ENCODE measurements at places on chromosomes 1 and 21.
A peak's percentile ranks its signal among the peaks of the same experiment; 100 is the strongest.

DNA sequence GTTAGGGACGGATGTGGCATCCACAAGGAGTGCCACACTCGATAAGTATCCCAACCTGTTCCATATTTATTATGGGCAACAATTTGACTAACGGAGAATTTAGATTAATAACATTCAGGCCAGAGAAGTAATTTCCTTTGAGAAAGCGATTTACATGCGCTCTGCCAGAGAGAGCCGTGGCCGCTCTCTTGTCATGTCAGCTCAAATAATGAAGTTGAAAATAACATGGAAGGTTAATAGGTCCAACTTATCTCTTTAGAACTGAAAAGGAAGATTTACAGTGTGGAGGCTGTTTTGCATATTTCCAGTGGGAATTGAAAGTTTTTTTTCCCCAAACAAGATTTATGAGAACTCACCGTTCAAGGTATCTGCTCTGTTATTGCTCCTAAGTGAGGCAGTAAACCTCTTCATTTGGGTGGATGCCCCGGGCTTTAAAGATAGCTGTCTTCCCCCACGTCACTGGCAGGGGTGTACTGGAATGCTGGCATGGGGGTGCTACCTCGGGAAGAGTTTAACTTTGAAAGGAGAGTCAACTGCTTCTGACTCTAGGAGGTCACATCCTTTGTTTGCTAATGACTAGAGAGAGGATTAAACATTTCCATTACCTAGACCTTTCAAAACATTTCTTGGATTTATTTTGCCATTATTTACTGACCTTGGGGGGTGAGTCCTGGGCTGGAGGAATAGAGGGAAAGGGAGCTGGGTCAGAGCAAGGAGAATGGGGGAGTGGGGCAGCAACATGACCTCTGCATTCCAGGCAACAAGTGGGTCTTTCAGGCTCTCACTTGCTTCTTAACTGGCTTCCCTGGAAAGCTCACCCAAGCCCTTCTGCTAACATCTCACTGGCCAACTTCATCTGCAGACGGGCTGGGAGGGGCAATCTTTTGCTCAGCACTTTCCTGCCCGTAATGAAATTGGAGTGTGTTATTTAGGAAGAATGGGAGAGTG is 204.2 kb downstream of the CAMTA1 start:
- no peak for DNase-seq

GRCh38 chr1:226672339-226672762 is 66.7 kb downstream of the ITPKB start:
- no peak for DNase-seq

DNA sequence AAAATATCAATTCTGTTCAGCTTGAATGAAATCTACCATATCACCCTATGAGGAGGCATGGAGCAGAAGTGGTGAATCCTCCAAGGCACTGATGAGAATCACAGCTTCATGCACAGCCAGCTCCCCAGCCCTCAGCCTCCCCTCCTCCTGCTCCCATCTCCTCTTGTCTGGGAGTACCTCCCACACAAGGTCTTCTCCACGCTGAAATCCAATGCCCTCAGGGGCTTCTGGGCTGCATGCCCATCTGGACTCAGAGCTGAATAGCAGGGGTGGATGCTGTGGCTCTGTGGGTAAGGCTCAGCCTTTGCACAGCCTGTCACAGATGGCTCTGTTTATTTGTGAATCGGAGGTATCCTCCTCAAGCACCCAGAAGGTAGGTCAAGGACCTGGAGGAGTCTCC is 48.6 kb downstream of the KCNC4 start:
- no peak for DNase-seq

GRCh38 chr1:214568328-214568727 is 16.9 kb upstream of the PTPN14 start:
- no peak for DNase-seq

DNA sequence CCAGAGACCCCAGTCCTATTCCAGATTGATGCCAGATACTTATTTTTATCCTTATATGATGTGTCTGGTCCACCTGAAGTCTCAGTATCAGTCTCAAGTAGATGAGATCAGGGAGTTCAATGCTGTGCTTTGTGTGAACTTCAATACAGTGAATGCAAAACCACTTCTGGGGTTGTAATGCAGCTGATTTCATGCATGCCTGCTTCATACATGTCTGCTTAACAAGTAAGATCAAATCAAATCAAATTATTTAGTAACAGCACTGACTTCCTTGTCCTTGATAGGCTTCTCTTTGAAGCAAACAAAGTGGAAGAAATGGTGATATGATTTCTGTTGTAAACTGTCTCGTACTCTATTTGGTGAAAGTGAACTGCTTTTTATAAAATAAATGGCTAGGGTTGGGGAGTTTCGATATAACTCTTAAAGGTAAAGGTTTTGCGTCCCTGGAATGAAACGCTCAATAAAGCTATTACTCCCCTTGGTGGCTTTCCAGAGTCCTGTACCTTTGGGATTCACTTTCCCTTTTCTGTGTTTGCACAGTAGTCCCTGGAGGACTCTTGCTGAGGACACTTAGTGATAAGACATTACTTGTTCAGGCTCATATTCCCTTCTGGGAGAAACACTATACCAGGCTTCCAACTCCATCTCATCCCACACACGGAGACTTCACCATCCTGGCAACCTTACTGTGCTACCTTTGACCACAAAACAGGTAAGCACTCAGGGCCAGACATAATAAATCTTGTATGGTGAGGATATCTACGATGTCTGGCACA is 59.3 kb downstream of the FH start:
- no peak for DNase-seq

DNA sequence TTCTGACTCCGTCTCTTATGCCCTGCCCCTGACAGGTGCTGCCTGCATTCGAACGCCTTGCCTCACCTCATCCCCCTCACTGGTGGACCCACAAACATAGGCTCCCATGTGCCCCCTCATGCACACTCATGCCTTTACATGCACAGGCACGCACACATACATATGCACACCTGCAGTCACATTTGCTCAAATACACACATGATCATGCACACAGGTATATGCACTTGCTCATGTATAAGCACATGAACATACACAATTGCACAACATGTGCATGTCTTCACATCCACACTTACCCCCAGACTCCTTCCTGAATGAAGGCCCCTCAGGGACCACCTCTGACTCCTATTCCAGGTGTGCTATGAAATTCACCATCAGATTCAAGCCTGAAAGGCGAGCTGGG is 506.9 kb downstream of the PTPRU start:
- no peak for DNase-seq

DNA sequence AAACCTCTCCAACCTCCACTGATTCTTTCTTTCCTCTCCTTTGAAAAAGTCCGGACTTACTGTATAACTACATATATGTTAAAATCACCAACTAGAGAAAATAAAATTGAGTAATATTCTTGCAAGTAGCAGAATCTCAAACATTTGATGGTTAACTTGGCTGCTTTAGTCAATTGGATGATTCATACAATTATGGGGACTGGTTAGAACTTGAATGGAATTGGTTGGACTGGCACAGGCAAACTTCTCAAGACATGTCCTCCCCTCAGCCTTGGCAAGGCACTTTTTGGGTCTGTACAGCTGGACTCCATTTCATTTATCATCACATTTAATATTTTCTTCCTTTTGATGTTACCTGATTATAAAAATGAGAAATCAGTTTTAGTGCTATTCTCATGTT is 6.5 kb downstream of the WLS start:
- DNase-seq = no peak

GRCh38 chr1:56268519-56269140 is 310.7 kb downstream of the PLPP3 start:
- DNase-seq = no peak

- DNase-seq = no peak
These were observed 248.0 kb downstream of the PLPP3 start for GRCh38 chr1:56331207-56331891.

GRCh38 chr1:211339631-211340041 is 13.0 kb downstream of the TRAF5 start:
- DNase-seq = no peak

- DNase-seq = no peak
These were observed 55.2 kb downstream of the S100B start for GRCh38 chr21:46549650-46550049.

- DNase-seq = no peak
These were observed 56.2 kb downstream of the DPYD start for GRCh38 chr1:97864615-97865014.

DNA sequence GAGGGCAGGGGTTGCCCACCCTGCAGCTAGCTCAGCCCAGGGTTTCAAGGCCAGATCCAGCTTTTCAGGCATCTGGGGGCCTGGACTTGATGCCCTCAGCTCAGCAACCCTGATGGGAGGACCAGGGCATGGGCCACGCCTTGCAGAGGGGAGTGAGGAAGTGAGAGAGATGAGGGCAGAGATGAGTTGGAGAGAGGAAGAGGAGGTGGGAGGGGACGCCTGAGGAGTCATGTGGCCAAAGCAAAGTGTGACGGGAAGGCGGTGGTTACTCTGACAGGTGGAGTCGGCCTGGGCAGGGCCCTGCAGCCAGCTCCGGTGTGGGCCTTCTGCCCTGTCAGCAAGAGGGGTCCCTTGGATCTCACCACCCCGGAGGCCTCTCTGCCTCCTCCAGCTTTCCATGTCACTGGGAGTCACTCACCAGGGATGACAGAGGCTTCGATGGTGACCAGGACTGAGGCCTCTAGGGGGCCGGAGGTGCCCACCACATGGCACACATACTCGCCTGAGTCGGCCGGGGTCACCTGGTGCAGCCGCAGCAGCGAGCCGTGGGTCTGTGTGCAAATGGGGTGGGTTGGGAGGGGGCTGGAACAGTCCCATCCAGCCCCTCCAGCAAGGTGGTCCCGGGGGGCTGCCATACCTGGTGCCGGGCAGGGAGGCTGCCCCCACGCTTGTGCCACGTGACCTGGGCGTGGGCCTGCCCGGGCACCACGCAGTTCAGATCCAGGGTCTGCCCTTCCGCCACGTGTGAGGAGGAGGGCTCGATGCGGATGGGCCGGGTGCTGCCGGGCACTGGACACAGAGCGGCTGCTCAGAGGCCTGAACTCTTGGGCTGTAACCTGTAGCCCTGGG is 40.4 kb downstream of the LDLRAD2 start:
- DNase-seq = no peak

GRCh38 chr1:31460027-31460426 is 47.0 kb downstream of the SERINC2 start:
- no peak for DNase-seq

- peak; percentile 94 for DNase-seq
These were observed at the start of gene PCBP3 for GRCh38 chr21:45643021-45643980. TSS of gene PCBP3 (plus strand) at chr21:45643725. CDS start at chr21:45850086, 206,361 bp downstream.
